ENCODE measurements at places on chromosomes 7 and 10. TPM values are rescaled to one million over a fixed set of nuclear protein-coding genes. Genes with fewer than 3 reads are reported as not detected.

Gene LRIT1
- not detected for total RNA-seq

Gene UNCX
- not detected for total RNA-seq

Gene ADARB2
- total RNA-seq = 0.40 TPM

Gene ADCY1
- total RNA-seq = 0.16 TPM

Gene PDCD4
- total RNA-seq = 41.0 TPM

Gene SMIM30
- 68.7 TPM for total RNA-seq

Gene AVPI1
- total RNA-seq = 17.1 TPM

Gene CDK14
- total RNA-seq = 26.3 TPM

Gene TWIST1
- total RNA-seq = 19.9 TPM

Gene DRGX
- total RNA-seq = not detected

Gene PPP2R2D
- total RNA-seq = 19.2 TPM

Gene SLC25A40
- 21.1 TPM for total RNA-seq

Gene CFTR
- total RNA-seq = 0.13 TPM

Gene ZFYVE27
- 15.3 TPM for total RNA-seq

Gene ACBD7
- 0.40 TPM for total RNA-seq

Gene ADAM22
- total RNA-seq = 0.52 TPM

Gene PIP
- not detected for total RNA-seq

Gene CLDN4
- total RNA-seq = 3.2 TPM

Gene ADAP1
- 14.8 TPM for total RNA-seq

Gene IFIT1B
- total RNA-seq = under 0.01 TPM

Gene SPAM1
- total RNA-seq = not detected

Gene UPK3B
- total RNA-seq = not detected

Gene FAM149B1
- 6.9 TPM for total RNA-seq

Gene CALHM3
- total RNA-seq = not detected
